SW 1271 (cell line): ENCODE measurements at places on chromosomes 7 and 10.

DNA sequence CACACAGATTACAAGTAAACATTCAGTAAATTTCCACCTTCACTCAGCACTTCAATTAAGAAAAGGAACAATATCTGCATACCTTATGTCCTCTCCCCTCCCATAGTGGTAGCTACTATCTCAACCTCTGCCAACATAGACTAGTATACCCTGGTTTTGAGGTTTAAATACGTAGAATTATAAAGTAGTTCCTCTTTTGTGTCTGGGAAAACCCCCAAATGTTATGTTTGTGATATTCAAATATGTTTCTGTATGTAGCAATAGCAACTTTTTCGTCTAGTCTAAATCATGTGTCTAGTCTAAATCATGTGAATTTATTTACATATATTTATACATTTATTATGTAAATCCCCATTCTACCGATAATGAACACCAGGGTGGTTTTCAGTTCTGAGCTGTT, 13.2 kb upstream of the CAMK2B start:
- DNase-seq, result no peak

GRCh38 chr7:129550693-129551360, 48.5 kb downstream of the SMKR1 start:
- no peak for DNase-seq

GRCh38 chr7:114970308-114970707, 48.4 kb downstream of the MDFIC start:
- no peak for DNase-seq

- DNase-seq, result no peak
Measured at GRCh38 chr7:47512481-47513176, 69.3 kb downstream of the TNS3 start.

DNA sequence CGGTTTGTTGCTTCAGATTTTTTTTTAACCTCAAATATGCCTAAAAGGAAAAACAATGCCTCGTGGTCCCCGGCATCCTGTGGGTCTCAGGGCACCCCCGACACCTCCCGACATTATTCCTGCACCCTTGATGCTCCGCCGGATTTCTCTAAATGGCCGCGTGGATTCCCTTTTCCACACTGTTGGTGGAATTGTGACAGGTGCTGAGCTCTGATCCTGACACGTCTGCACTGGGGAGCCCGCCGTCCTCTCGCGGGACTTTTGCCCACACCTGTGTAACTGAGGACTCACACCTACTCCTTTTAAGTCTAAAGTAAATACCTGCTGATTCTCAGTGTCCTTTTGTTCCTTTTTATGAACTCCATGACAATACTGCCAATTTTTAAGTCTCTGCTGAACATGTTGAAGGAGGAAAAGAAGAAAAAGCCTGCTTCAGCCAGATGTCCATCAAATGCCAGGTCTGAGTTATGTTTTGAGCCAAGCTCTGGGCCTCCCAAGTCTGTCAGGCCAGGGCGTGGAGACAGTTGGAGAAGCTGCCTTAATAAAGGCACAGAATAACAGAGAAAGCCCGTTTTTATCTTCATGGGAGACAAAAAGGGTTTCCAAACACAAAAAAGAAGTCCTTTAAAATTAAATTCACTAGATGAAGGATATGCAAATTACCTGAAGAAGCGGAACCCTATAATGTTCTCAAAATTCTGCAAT, 568.2 kb downstream of the DNAJB6 start:
- DNase-seq, result no peak

DNA sequence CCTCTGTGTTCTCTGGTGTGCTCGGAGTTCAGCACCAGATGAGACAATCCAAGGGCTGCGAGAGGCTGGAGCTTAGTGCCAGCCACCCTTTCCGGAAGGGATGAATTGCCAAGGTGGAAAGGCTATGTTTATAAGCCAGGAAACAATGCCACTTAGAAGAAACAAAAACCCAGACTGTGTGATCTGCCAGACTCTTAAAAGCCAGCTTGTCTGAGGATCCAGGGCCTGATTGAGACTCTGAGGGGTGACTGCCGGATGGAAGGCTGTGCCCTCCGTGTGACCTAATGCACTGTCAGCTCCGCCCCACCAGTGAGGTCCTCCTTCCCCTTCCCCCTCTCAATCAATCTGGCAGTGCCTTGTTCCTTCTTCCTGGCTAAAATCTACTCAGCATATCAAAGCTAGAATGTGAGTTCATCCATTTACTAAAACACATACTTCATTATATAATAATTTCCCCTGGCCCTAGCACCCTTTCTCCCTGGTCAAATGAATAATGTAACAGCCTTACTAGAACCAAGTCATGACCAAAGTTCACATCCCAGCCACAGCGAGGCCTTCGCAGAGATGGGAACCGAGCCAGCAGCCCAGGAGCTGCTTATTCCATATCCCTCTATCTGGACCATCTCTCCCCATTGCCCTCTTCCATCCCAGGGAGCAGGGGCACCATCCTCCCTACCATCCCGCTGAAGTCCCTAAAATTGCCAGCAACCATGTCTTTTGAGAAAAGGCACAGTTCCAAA, 25.5 kb downstream of the FAM107B start:
- no peak for DNase-seq

DNA sequence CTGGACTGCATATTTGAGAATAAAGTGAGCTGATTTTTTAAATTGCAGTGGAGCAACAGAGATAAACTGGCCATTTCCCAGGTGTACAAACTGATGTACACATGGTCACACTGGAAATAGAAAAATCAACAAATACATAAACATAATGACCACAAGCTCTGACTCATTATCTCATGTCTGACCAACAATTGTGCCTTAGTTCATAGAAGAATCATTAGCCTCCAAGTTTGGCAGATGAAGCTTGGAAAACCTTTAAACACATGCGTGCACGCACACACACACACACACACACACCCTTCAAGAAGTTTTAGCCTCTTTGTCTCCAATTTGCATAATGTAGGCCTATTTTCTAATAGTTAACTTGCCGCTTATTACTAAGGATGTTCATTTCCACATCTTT, 308.9 kb upstream of the POM121L12 start:
- no peak for DNase-seq

DNA sequence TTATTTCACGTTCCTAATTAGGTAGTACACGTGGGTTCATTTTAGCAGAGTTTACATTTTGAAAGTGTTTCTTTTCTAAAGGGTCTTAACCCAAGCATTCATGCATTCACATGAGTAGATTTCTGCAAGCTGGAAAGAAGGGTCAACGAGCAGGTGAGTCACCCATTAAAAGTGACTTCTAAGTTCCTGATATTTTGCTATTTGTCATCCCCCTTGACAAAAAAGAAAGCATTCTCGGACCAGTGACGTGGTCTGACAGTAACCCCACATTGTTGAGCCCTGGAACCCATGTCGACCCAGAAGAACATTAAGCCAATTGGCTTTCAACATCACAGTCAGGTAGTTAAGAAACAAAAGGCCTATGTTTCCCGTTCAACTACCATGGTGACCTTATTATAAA, 49.6 kb downstream of the ABCB5 start:
- no peak for DNase-seq

DNA sequence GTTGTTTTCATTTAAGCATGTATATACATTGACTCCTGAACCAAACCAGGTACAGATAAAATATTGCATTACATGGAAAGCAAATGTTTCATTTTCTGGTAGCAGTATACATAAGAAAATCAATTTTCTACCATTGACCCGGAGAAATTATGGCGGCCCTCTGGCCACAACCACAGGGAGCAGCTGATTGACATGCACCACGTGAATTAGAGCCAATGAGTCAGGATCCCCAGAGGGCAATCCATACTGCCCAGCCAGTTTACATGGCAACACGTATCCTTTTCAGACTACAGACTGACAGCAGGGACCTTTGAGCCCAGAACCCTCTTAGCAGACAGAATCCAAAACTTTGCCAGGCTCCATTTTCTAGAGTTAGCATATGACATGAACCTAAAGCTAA, 272.2 kb upstream of the NEBL start:
- no peak for DNase-seq

GRCh38 chr10:18397906-18398305, 253.5 kb downstream of the NSUN6 start:
- no peak for DNase-seq
